LHCN-M2 (cell line): ENCODE measurements at places on chromosomes 5 and 9. TPM values are rescaled to one million over a fixed set of nuclear protein-coding genes. Genes with fewer than 3 reads are reported as not detected.

DNA sequence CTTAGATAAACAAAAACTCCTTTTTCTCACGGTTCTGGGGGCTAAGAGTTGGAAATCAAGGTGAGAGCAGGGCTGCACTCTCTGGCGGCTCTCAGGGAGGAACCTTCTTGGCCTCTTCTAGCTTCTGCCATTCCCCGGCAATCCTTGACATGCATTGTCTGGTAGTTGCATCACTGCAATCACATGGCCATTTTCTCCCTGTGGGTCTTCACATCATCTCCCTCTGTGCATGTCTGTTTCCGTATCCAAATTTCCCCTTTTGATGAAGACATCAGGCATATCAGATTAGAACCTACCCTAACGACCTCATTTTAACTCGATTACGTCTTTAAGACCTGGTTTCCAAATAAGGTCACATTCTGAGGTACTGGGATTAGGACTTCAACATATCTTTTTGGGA is 129.2 kb upstream of the MAN2A1 start:
- DNase-seq, result no peak

CDH18 gene
- 0.06 and 0.38 TPM in 2 replicates for total RNA-seq

- DNase-seq, result no peak
Observed at GRCh38 chr9:118268046-118268445, 563.8 kb downstream of the TLR4 start.

DNA sequence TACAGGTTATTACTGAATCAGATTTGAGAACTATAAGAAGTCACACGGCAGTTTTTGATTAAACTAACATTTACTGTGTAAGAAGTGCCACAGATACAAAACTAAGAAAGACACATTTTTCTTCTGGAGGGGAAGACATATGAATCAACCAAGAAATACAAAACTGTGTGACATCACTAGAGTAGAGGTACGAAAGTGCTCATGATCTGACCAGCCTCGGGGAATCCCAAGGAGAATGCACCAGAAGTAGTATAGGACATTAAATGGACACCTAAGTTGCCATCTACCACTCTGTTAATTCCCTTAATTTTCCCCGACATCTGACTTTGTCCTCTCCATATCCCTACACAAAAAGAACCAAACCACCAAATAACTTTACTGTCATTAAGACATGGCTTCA is 5.3 kb upstream of the IFNK start:
- no peak for DNase-seq

GRCh38 chr5:102138243-102138653 is 157.8 kb downstream of the SLCO4C1 start:
- no peak for DNase-seq

DNA sequence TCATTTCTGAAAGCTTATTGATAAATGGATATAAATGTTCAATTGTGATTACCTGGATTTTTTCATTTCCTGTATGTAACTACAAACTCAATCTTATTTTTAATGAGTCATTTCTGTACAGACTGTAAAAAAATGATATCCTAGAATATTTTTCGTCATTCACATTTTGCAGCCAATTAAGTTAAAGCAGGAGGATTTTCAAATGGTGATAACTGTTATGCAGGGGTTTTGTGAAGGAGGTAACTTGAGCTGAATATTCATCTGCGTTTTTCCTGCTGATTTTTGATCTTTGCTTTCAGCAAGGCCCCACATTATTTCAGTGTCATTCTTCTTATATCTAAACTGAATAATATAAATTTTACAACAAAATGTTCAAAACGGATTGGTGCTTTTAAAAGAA is 74.1 kb downstream of the SLF1 start:
- DNase-seq, result no peak

- peak; percentile 37 for DNase-seq
Observed at GRCh38 chr5:108654051-108654450, 93.6 kb upstream of the FER start.

GRCh38 chr5:38541174-38541725 is 15.2 kb downstream of the LIFR start:
- no peak for DNase-seq

UBE2QL1 gene
- total RNA-seq, result not detected in 2 replicates

DNA sequence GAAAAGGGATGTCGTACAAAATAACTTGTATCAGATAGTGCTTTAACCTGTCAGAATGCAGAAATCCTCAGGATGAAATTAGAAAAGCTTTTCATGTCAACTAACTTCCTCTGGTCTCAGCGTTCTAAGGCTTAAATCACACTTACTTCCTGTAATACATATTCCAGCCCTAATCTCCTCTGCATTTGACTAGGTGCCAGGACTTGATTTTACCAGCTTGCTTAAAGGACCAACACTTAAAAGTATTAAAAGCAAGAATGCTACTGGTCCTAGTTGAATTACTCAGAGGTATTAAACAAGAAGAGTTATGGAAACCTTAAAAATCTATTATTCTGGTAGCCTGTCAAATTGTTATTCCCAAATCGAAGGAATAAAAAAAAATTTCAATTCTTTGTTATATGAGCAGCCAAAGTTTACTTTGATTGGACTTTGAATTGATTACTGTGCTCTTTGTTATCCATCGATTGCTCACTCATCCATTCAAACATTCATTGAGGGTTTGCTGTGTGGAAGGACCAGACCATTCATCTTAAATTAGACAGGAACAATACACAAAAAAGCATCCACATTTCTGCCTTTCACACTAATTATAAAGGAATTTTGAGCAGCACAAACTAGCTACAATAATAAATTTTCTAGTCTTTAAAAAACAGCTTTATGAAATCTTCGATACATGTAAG is 108.7 kb downstream of the MUSK start:
- no peak for DNase-seq

SLC24A2 gene
- total RNA-seq, result 0.06 TPM in 2 replicates

IL7R gene
- 6.7 and 7.3 TPM in 2 replicates for total RNA-seq

DNA sequence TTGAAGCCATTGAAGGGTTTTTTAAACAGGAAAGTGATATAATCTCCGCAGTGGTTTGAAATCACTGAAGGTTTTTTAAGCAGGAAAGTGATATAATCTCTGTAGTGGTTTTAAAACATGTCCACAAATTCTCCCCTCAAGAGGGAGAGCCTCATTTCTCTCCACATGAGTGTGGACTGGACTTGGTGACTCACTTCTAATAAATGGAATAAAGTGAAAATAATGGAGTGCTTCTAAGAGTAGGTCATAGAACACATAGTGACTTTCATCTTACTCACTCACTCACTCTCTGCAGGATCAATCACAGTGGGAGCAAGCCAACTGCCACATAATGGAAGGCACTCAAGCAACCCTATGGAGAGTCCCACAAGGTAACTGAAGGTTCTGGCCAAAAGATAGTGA is 12.0 kb downstream of the CTNNAL1 start:
- DNase-seq, result peak; percentile 80

DNA sequence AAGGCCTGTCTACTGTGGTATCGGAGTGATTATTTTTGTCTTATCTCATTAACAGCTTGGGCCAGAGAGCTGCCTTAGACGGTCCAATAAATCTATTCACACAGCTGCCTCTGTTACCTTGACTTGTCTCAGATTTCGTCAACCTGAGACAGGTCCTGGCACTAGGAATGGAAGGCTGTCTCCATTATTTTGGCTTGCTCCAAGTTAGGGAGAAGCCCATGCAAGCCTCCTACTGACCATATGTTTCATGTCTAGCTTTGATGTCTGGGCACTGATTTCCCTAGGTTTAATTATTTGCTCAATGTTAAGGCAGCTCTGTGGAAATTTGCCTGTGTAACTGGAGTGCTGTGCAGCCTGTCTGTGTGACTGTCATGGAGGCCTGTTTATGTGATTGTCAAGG is 12.4 kb upstream of the RALGPS1 start:
- no peak for DNase-seq

GRCh38 chr5:173953528-173954090 is 35.4 kb upstream of the C5orf47 start:
- DNase-seq, result peak; percentile 71

DNA sequence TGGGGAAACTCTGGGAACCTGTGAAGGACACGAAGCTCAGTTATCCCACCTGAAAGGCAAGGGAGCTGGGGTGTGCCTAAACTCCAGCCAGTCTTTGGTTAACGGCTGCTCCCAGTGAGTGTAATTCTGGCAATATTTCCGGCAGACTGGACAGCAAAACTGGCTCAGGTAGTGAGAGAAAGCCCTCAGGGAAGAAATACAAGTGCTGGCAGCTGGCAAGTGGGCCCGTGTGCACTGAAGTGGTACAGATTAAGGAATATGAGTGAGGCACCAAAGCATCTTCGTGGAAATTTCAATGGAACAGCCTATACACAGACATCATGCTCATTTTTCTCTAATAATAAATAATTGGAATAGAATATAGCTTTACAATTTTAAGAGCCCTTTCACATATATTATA is 56.2 kb downstream of the ABHD17B start:
- no peak for DNase-seq

DNA sequence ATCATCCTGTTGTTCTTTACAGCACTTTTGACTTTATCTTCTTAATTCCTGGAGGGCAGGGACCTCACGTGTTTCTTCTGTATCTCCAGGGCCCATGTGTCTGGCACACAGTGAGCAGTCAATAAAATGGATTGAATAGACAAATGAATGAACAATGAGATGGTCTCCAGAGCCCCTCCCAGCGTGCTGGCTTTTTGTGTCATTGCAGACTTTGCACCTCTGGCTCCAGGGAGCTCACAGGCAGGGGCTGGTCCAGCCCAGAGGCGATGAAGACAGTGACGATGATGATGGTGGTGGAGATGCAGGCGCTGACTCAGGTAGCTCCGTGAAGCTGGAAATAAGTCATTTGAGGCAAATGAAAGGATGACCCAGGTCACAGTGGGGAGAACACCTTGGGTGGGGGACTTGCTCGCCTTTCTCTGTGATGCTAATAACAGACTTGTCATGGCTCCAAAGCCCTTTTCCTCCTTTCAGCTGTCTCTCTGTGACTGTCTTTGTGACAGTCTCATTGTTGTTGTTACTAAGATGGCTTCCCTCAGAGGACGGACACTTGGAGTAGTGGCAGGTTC is 30.4 kb upstream of the FABP6 start:
- DNase-seq, result no peak

DNA sequence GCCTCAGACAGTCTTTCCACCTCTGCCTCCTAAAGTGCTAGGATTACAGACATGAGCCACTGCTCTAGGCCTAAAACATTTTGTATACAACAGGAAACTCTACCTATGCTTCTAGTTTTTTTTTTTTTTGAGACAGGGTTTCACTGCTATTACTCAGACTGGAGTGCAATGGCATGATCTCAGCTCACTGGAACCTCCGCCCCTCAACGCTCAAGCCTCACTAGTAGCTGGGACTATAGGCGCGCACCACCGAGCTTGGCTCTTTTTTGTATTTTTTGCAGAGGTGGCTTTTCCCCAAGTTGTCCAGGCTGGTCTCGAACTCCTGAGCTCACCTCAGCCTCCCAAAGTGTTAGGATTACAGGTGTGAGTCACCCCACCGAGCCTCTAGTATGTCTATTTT is 5.4 kb downstream of the HSPA9 start:
- no peak for DNase-seq

DNA sequence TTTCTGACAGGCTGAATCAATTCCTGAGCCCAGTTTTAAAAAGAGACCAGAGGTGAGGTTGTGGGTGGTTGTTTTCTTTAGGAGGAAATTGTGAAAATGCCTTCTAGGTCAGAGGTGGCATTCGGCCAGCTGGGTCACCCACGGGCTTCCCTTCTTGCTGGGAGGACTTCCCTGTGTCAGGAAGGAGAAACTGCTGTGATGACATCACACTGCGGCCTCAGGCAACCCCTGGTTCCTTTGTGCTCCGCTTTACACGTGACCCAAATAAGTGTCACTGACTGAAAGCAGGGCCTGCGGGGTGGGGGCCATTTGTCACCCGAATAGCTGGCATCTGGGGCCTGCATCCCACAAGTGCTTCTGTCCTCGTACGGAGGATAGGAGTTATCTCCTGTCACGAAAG is 39.7 kb downstream of the FABP6 start:
- DNase-seq, result peak; percentile 36

DNA sequence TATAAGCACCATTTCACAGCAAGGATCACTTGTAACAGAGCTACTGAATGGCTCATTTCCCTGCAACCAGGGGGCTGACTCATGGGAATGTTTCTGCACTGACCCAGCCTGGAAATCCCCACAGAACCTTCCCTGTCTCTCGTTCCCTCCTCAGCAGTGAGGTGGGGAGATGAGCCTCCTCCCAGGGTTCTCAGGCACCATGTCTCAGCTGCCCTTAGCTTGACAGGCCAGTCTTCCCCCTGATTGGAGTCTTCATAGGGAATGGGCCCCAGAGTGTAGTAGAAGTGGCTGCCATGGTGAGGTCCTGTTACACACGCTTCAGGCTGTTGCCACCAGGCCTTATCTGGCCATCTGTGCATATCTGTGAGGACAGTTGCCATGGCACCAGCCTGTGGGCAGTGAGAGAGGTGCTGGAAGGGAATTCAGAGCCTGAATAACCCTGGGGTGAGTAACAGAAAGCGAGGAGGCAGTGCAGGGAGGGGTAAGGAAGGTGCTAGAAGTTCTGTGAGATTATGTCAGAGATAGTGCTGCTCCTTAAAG is 324.4 kb downstream of the ENC1 start:
- DNase-seq, result peak; percentile 95

NR5A1 gene
- total RNA-seq, result not detected in 2 replicates

- DNase-seq, result no peak
Observed at GRCh38 chr9:99169086-99169485, 52.7 kb downstream of the ALG2 start.

GRCh38 chr9:126793686-126794417 is 11.0 kb upstream of the ZBTB43 start:
- DNase-seq, result no peak

SLC28A3 gene
- total RNA-seq, result 0.13 and 0.23 TPM in 2 replicates

DNA sequence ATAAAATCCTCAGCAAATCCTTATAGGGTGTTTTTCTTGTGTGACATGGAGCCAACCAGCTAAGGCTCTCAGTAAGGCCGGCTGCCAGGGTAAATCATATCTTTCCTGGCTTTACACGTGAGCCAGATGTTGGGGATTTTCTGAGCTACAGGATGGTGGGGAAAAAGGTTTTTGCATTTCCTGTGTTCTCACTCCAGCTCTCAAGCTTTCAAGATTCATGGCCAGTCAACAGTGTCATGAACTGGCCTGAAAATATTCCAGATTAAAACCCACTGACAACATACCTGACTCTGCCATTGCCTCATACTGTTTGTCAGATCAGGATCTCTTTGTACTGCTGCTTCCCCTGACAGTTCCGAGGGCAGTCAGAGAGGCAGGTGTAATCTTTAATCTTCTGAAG is 306.9 kb downstream of the GLIS3 start:
- peak; percentile 9 for DNase-seq

SLC6A3 gene
- total RNA-seq, result not detected in 2 replicates

UGT3A2 gene
- total RNA-seq, result 1.1 TPM in 1 of 2 replicates, not detected in the other

SLC6A18 gene
- not detected in 2 replicates for total RNA-seq

GRCh38 chr9:69472101-69472620 is 147.1 kb downstream of the ENTREP1 start:
- no peak for DNase-seq

TMEM8B gene
- total RNA-seq, result 2.8 and 3.6 TPM in 2 replicates

GRCh38 chr5:123752552-123753179 is 240.7 kb downstream of the CSNK1G3 start:
- peak; percentile 93 for DNase-seq

DNA sequence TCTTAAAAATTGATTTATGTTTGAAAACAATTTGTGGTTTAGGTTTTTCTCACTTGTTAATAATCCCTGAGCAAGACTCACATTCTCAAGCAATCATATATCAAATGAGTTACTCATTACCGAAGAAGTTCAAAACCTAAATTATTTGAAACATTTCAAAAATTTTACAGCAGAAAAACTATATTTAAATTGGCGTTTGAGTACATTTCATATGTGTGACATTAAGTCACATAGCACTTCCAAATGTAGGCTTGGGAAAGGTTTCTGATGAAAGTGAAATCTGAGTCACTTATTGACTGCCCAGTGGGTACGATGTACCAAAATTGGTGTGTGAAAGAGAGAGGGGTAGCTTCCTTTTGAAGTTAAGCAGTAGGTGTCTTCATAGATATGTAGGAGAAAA is 411.4 kb upstream of the SGCD start:
- DNase-seq, result no peak

ZFP2 gene
- total RNA-seq, result 0.64 and 0.92 TPM in 2 replicates

NFIB gene
- 9.0 and 13.0 TPM in 2 replicates for total RNA-seq
